ENCODE measurements at places on chromosomes 4 and X. TPM values are rescaled to one million over a fixed set of nuclear protein-coding genes. Genes with fewer than 3 reads are reported as not detected.

DNA sequence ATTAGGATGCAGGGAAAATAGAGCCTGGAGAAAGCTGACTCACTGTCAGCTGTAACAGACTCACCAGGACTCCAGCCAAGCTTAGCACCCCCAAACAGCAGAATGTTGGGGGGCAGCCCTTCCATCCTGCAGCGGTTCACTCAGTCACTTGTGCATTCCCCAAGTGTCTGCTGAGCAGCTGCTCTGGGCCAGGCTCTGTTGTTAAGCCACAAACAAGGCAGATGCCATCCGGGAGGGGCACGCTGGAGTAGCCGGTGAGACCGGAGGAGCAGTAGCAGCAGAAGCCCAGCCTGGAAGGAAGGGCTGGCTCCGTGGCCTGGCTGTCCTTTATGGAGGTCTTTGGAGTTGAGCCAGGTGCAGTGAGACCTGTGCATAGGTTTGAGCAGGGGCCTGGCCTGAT lies 22.0 kb downstream of the CCNQ start:
- no peak for DNase-seq

DNA sequence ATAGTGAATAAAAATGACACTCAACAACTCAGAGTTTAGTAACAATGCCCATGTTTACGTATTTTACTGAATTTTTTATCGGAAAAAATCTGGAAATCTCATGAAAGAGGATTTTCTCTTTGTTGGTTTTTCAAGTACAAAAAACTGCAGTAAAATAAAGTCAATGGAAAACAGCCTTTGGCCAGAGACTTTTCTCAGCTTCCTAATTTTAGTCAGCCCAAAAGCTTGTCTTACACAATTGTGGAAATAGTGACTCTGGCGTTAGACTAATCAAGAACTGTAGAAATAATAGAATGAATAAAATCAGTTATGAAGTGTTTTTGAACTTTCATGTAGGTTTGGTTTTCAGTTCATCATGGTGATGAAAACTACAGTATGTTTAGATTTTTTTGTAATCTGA lies 234.7 kb downstream of the DKK2 start:
- DNase-seq, result no peak

SLC7A11 gene
- 18.7 TPM for total RNA-seq

PPP1R2C gene
- not detected for total RNA-seq

- DNase-seq, result no peak
Measured at GRCh38 chrX:72280321-72280845, 3.3 kb upstream of the RPS4X start.

DNA sequence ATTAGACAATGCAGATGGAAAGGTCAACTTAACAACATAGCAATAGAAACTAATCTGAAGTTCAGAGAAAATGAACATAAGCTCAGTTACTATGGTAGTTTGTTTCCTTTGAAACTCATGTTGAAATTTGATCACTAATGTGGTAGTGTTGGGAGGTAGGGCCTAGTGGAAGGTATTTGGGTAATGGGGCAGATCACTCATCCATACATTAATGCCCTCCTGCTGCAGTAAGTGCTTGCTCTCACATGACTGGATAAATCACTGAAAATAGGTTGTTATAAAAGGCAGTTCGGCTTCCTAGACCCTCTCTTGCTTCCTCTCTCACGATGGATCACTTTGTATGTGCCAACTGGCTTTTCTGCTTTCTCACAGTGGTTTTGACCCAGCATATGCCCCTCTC lies 567.4 kb upstream of the GALNT7 start:
- DNase-seq, result no peak
